Glutamatergic neuron (in vitro differentiated cells): ENCODE measurements at places on chromosomes 4 and X.
A peak's percentile ranks its signal among the peaks of the same experiment; 100 is the strongest.

- DNase-seq, result no peak
Observed at GRCh38 chrX:86002076-86002896, 45.1 kb downstream of the CHM start.

- no peak for DNase-seq
Observed at GRCh38 chrX:134885336-134886001, 105.3 kb upstream of the SMIM10 start.

- no peak for DNase-seq
Observed at GRCh38 chrX:10310511-10310910, 153.7 kb downstream of the CLCN4 start.

GRCh38 chr4:131566026-131566425 lies 1583.1 kb upstream of the PCDH10 start:
- no peak for DNase-seq

GRCh38 chr4:22091352-22091717 lies 142.8 kb upstream of the KCNIP4 start:
- peak; percentile 20 for DNase-seq

DNA sequence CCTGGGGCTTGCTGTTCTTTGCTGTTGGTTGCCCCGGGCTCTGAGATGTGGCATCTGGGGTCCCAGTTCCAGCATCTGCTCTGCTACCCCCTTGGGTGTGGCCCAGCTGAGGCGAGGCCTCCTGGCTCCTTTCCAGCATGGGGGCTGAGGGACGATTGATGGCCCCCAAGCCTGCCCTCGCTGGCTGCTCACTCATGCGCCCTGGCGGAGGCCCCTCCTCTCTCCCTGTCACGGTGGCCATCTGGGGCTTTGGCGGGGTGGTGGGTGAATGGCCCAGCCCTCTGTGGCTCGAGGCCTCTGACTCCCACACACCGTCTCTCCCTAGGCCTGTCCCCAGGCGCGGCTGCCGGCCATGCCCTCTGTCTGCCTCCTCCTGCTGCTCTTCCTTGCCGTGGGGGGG lies 1.8 kb downstream of the PLXNA3 start:
- DNase-seq, result peak; percentile 71

DNA sequence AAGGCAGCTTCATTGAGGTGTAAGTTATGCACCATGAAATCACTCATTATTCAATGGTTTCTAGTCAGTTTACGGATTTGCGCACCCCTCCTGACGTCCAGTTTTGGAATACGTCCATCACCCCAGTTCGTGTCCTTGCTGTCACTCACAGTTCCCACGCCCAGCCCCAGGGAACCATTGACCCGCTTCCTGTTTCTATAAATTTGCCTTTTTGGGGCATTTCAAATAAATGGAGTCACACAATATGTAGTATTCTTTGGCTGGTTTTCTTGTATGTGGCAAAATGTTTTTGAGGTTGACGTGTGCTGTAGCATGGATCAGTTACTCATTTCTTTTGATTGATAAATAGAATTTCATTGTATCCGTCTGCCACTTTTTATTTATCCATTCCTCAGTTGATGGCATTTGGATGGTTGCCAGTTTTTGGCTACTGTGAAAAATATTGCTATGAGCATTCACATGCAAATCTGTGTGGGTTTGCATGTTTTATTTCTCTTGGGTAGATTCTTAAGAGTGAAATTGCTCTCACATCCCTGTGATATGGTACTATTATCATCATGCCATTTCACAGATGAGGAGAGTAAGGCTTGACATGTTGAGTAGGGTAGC lies 18.4 kb upstream of the SORCS2 start:
- DNase-seq, result no peak

- no peak for DNase-seq
Observed at GRCh38 chr4:44978020-44978419, 251.7 kb upstream of the GNPDA2 start.

DNA sequence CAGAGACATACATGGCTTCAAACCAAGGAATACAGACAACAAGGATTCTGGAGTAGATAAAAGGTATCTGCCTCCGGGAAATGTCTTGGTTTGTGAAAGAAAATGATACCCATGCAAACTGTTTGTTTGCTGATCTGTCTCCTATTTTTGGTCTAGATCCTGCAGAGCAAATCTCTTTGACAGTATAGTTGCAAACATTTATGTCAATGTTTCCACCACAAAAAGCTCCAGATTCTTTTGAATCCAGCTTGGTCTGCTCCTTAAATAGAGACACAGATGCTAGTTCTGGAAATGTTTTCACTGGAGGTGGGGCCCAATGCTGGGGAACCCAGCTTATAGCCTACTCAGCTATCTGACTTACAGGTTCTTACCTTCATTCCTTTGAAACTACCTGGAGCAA lies 119.7 kb downstream of the ATG4A start:
- DNase-seq, result no peak

DNA sequence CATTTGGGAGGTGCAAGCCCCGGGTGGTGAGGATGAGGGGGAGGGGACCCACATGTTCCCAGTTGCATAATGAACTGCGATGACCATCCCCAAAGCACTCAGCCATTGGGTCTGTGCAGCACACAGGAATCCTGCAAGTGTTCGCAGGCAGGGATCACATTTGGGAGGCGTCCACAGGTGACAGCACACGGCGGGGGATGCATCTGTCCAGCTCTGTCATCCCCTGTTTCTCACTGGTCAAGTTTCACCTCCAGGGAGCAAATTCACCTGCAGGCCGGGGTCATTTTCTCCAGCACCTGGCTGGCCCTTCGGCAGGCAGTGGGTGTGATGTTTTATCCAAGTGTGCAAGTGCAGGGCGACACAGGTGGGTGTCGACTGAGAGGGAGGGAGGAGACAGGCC lies 33.3 kb upstream of the SORCS2 start:
- no peak for DNase-seq

GRCh38 chr4:127250577-127250976 lies 382.2 kb upstream of the INTU start:
- no peak for DNase-seq

DNA sequence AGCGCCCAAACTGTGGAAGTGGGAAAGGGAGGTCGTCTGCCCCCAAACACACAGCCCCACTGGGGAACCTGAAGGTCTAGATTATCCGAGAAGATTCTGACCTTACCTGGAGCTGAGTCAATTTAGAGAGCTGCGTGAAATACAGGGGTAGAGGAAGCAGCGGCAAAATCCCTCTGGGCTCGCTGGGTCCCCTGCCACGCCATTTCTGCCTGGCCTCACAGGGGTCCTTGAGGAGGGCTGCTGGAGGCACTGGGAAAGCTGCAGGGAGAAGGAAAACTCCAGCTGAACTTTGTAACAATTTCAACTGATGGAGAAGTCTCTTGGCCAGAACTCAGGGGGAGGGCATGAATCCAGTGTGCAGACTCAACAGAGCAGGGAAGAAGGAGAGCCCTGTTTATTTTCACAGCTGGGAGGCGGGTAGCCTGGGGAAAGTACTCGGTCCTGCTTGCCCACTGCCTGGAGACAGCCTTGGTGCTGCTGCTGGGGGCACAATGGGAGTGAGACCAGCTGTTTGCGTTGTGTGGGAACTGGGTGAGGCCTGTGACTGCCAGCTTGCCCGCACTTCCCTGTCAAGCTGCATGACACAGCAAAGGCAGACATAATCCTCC lies 93.2 kb upstream of the MAPK10 start:
- DNase-seq, result no peak

- DNase-seq, result peak; percentile 26
Observed at GRCh38 chrX:110992611-110993010, 103.4 kb upstream of the PAK3 start.

DNA sequence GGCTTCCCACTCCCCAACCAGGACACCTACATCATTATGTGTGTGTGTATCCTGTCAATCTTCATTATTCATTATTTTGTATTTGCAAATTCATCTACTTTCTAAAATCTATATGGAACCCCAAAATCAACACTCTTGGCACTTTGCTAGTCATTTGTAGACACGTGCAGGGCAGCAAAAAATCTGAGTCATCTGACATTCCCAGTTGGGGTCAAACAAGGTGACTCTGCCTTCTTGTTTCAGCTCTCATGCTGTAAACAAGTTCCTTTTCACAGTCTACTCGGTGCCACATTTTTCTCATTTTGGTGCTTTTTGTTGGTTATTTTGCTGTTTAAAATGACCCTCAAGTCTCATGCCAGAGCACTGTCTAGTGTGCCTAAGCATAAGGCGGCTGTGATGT lies 5.9 kb downstream of the MRFAP1L1 start:
- DNase-seq, result no peak

- DNase-seq, result peak; percentile 24
Observed at GRCh38 chrX:154368630-154369448, 5.6 kb downstream of the FLNA start.

- DNase-seq, result no peak
Observed at GRCh38 chr4:86326400-86326799, 33.5 kb downstream of the MAPK10 start.

GRCh38 chr4:1027915-1028238 lies 16.5 kb downstream of the FGFRL1 start:
- no peak for DNase-seq

DNA sequence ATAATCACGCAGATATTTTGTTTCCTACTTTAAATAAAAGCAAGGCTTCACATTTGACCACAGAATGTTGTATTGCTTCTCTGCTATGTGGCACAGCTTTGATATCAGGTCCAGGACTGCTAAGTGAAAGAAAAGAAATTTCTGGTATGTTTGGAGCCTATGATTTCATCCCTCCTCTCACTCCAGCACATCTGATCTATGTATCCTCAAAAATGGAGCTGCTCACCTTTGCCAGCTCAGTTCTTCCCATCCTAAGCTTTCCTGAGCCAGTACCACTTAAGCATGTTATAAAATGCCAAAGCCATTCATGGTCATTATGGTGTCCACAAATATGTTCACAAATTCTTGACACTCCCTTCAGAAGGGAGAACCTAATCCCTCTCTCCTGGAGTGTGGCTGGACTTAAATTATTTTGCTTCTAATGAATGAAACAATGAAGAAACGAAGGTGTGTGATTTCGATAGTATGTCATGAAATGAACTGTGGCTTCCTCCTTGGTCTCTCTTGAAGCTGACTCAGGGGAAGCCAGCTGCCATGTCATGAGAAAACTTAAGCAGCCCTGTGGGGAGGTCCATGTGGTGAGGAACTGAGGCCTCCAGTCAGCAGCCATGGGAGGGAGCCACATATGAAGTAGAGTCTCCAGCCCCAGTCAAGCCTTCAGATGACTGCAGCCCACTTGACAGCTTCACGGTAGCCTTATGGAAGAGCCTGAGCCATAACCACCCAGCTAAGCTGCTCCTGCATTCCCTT lies 207.7 kb downstream of the MGST2 start:
- DNase-seq, result no peak

- DNase-seq, result no peak
Observed at GRCh38 chr4:108783665-108784463, 21.0 kb upstream of the ETNPPL start.

DNA sequence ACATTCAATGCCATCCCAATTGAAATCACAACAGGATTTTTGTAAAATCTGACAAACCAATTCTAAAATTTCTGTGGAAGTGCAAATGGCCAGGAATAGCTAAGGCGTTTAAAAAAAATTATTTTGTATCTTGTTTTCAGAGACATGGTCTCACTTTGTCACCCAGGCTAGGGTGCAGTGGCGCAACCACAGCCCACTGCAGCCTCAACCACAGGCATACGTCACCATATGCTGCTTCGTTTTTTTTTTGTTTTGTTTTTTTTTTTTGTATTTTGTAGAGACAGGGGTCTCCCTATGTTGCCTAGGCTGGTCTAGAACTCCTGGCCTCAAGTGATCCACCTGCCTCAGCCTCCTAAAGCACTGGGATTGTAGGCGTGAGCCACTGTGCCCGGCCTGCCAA lies 24.5 kb downstream of the ZNF41 start:
- DNase-seq, result no peak

GRCh38 chr4:62449538-62449937 lies 1249.4 kb downstream of the ADGRL3 start:
- DNase-seq, result no peak

DNA sequence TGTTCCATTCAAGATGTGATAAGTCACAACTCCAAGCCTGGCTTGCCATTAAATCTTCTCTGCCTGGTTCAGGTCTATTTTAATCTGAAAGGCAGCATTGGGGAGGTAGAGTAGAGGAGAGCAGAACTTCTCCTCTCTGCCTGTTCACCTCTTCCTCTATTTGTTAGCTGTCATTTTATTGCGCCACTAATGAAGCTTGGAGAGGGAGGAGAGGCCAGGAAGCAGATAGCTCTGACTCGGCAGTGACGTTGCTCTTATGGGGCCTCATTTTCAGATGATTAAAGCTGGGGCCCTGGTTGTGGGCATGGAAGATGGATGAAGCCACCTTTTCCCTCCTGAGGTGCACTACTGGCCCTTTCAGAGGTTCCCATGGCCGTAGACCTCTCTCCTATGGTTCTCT lies 207.3 kb downstream of the MID1IP1 start:
- DNase-seq, result no peak

DNA sequence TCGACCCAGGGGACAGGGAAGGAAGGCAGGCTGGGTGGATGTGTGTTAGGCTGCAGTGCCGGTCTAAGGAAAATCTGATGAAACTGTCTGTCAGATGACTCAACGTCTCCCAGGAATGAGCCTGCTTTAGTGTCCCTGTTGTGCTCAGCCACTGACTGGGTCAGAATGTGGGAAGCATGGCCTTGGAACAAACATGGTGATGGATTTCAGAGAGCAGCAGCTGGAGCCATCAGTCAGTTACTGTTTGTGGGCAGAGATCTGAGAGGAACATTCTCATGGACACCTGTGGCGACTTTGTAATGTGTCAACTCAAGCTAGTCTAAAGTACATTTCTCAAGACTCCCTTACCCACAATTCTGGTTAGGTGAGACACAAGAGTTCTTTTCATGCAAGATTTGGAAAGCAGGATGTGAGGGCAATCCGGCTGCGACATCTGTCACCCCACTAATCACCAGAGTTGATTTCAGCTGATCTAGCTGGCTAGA lies 63.2 kb downstream of the ANAPC10 start:
- no peak for DNase-seq

DNA sequence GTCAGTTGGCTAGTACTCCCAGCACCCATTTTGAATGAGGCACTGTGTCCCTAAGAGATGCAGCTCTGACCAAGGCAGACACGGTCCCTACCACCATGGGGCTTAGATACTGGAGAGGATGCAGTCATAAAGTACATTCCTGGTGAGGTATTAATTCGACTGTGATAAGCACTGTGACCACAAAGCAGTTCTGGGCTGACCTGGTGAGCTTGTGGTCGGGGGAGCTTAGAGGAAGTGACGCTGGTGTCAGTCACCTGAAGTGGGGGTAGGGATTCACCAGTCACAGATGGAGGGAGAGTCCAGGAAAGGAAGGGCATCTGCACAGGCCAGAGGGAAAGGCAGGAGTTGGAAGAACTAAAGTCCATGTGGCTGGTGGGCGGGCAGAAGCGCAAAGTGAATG lies 15.8 kb upstream of the CLTRN start:
- DNase-seq, result no peak

- no peak for DNase-seq
Observed at GRCh38 chr4:47469951-47470350, 6.4 kb upstream of the COMMD8 start.
